H7 (cell line): ENCODE measurements at places on chromosomes 7 and 10. TPM values are rescaled to one million over a fixed set of nuclear protein-coding genes. Genes with fewer than 3 reads are reported as not detected.

DNA sequence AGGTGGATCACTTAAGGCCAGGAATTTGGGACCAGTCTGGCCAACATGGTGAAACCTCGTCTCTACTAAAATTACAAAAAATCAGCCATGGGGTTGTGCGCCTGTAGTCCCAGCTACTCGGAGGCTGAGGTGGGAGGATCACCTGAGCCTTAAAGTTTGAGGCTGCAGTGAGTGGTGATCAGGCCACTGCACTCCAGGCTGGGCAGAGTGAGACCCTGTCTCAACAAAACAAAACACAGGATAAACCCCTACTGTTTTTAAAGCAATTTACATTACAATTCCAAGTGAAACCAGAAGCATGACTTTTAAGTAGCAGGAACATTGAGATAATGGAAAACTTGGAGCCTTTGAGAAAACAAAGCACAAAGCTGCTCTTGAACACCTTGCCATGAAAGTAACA lies 92.4 kb upstream of the BTBD16 start:
- peak; percentile 41 for DNase-seq

- DNase-seq: peak; percentile 40
Measured at GRCh38 chr7:32496052-32496813, 944 bp downstream of the AVL9 start.

GRCh38 chr7:2355705-2356008 lies 1.0 kb downstream of the EIF3B start:
- no peak for DNase-seq

- DNase-seq: no peak
Measured at GRCh38 chr10:57692255-57692980, 575.3 kb downstream of the IPMK start.

DNA sequence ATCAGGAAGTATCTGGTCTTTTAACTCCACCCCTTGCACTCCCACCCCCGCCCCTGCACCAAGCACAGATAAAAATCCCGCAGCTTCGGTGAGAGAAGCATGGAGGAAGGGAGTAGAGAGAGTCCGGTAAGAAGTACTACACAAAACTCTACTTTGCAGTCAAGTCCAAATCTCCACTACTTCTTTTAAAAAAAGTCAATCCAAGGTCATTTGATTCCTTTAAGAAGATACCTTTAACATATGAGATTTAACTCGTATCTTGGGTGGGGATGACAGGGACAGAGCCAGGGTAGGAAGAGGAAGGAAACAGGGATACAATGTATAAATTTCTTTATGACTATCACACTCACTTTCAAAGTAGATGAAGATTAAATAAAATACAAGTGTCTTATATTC lies 132.1 kb downstream of the NRBF2 start:
- no peak for DNase-seq

- no peak for DNase-seq
Measured at GRCh38 chr7:116679500-116679899, 7.5 kb downstream of the MET start.

HOXA7 gene
- not detected in 2 replicates for total RNA-seq

- no peak for DNase-seq
Measured at GRCh38 chr7:141039376-141039775, 24.6 kb upstream of the MRPS33 start.

SLC29A4 gene
- 15.7 and 16.5 TPM in 2 replicates for total RNA-seq

GLI3 gene
- total RNA-seq: 6.7 and 12.4 TPM in 2 replicates

GRCh38 chr10:6892864-6893263 lies 312.8 kb upstream of the PRKCQ start:
- DNase-seq: no peak

- DNase-seq: peak; percentile 87
Measured at GRCh38 chr10:102119417-102120141, 589 bp downstream of the LDB1 start.

FAM204A gene
- total RNA-seq: 30.6 and 33.4 TPM in 2 replicates

ASB10 gene
- total RNA-seq: not detected in 2 replicates

TRIM50 gene
- total RNA-seq: 0.11 TPM in 1 of 2 replicates, not detected in the other

HMX2 gene
- total RNA-seq: 0.07 TPM in 1 of 2 replicates, not detected in the other
